ENCODE measurements at places on chromosomes 1 and 21.

DNA sequence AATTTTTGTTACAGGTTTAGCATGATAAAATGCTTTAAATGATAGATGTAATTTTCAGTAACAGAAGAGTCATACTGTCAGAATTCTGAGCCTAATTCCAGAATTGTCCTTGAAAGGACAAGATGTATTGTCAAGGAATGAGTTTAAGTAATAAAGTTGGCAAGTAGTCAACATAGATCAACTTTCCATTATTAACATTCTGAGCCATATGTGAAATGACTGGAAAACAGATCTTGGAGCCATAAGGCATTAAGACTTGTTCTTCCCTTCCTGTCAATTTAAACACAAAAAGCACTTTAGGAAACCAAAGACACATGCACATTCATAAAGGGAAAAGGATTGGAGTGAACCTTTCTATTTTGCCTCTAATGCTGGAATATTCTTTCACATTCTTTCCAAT is 107.0 kb downstream of the ODF2L start:
- DNase-seq: no peak

- DNase-seq: no peak
Measured at GRCh38 chr1:22932803-22933470, 39.7 kb downstream of the LACTBL1 start.

GRCh38 chr1:243883551-243883950 is 33.5 kb upstream of the AKT3 start:
- DNase-seq: no peak

DNA sequence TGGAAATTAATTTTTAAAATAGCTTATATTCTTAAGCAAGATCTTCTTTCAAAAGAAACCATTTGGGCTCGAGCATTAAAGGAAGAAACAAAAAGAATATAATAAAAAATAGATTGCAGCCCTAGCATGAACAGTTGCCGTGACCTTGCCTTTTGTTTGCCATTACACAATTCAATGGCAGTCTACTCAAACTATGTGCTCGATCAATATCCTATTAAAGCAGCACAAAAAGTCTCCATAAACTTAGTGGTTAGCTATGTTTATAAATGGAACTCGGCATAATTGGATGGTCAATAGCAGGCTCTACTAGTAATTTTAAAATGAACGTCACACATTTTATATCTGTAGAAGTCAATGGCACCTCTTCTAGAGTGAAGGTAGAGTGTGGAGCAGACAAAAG is 256.5 kb downstream of the NFIA start:
- no peak for DNase-seq

GRCh38 chr1:244296003-244296402 is 155.7 kb downstream of the ADSS2 start:
- no peak for DNase-seq

GRCh38 chr1:25710583-25711347 is 89.2 kb upstream of the SELENON start:
- DNase-seq: no peak

DNA sequence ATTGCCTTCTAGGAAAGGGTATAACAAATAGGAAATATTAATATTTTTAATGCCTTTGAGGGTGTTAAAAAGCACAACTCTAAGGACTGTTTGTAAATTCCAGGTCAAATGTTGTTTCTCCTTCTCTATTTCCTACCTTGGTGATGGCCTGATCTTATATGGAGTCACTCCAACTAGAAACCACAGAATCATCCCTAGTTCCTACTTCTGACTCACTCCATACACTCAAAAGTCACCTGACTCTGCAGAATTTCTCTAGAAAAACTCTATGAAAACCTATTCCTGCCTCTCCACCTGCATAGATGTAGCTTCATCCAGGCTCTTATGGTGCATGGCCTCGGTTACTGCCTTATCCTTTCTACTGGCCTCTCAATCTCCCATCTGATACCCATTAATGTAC is 14.5 kb downstream of the RGS4 start:
- no peak for DNase-seq

GRCh38 chr1:99725996-99726395 is 40.4 kb downstream of the FRRS1 start:
- no peak for DNase-seq

DNA sequence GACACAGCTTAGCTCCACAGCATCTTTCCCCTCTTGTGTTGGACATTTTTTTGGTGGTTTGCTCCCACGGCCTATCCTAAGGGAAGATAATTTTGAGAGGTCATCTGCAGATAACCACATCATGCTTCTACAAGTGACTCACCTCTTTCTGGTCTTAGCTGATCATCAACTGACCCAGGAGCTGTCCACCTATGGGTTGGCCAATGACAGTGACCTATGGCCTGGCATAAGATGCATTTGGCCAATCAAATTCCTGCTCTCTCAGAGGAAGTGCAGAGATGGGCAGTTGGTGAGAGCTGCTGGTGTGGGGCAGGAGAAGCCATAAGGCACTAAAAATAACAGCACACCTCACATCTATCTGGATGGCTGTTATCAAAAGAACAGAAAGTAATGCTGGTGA is 100.0 kb upstream of the CLDN14 start:
- DNase-seq: no peak
